ENCODE measurements at places on chromosomes 2 and 18. TPM values are rescaled to one million over a fixed set of nuclear protein-coding genes. Genes with fewer than 3 reads are reported as not detected.

GRCh38 chr2:27729198-27729597 is 42.3 kb upstream of the MRPL33 start:
- DNase-seq = no peak

- DNase-seq = no peak
Measured at GRCh38 chr18:23570912-23571504, 15.3 kb downstream of the NPC1 start.

DNA sequence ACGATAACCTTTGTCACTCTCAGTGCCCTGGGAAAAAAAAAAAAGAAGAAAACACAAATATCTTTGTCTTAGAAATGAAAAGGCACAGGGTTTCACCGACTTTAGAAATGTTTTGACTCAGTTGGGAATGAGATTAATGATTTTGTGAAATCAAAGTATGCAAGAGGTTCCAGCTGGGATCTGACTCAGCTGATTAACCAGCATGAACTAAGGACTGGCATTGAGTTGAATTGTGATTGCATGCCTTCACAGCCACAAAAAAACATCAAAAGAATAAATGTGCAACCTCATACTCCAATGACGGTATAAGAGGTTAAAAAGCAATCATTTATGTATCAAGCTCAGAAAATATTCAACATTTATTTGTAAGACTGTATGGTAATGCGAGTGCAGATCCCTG is 566.6 kb upstream of the DSEL start:
- no peak for DNase-seq

GRCh38 chr2:221629468-221629867 is 57.4 kb upstream of the EPHA4 start:
- no peak for DNase-seq

DNA sequence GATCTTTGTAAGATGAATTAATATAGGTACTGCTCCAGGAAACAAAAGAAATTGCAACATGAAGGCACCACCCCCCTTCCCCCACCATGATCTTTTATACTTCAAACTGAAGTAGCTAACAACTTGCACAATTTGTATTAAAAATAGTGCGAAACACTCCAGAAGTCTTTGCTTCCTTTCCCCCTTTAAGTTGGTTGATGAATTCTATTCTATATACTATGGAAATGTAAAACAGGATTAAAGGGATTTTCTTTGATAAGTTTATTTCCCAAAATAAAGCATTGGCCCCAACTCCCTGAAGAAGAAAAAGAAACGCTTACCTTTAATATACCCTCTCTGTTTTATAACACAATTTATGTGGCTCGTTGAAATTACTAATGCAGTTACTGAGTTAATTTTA is 227.1 kb downstream of the ARHGAP15 start:
- no peak for DNase-seq

TMEFF2 gene
- total RNA-seq = not detected

DNA sequence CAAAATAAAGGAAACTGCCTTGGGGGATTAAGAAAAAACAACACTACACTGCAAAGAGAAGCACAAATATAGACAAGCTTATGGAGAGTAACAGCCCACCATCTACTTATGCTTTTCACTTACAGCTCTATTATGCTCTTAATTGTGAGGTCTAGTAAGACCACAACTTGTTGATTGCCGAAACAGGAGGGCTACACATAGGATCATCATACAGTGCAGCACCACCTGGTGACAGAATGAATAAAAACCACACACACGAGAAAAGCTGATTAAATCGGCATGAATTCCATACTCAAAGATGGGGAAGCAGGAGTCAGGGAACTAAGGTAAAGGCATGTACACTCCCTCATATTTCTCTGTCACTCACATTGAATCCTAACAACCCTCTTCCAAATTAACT is 259.2 kb downstream of the IKZF2 start:
- DNase-seq = no peak

- DNase-seq = peak; percentile 22
Measured at GRCh38 chr2:240405684-240406313, 29.7 kb upstream of the GPC1 start.

DNA sequence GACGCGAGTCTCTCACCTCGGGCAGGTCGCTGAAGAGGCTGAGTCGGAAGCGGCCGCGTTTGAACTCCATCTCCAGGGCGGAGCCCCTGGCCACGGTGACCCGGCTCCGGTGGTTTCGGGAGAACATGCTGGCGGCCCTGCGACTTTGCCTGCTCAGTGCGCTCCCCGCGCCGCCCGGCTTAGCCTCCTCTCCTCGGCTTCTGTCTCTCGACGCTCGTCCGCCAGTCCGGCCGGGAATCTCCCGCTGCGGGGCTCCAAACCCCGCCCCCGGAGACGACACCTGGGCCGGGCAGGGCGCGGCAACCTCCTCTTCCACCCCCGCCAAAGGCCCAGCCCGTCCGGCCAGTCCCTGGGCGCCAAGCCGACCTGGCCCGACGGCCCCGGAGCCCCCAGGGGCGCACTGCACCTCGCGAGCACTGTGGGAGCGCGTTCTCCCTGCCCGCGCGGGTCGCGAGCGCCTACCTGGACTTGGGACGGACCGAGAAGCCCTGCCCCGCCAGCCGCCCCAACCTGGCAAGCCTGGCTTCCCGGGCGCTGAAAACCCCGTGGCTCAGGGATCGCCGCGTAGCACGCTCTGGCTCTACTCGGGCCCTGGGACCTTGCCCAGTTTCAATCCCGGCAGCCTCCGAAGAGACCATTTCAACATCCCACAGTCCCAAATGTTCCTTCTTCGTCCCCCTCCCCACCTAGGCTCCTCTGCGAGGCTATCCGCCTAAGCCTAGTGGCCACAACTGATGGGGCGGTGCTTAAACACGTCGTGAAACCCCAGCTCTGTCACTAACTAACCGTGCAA is at the start of gene RTKN:
TSS of gene RTKN (minus strand) at position 248 of the 793 bp plus-strand sequence. CDS start at position 127, 121 bp downstream.
- DNase-seq = no peak

DNA sequence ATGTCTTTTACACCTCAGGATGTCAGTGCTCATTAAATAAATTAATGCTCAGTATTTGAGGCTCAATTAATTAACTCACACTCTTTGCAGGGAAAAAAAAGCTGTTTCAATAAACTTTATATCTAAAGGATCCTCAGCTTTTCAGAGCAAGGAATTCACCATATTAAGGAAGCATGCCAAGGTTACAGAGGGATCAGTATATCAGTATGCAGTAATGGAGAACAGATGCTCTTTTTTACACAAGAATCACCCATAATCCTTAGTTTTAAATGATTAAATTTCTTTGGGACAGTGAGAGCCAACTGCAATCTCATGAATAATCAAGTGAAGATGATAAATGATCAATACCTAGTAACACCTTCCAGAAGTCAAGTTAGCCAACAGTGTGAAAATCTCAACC is 14.9 kb upstream of the LCT start:
- DNase-seq = no peak

DNA sequence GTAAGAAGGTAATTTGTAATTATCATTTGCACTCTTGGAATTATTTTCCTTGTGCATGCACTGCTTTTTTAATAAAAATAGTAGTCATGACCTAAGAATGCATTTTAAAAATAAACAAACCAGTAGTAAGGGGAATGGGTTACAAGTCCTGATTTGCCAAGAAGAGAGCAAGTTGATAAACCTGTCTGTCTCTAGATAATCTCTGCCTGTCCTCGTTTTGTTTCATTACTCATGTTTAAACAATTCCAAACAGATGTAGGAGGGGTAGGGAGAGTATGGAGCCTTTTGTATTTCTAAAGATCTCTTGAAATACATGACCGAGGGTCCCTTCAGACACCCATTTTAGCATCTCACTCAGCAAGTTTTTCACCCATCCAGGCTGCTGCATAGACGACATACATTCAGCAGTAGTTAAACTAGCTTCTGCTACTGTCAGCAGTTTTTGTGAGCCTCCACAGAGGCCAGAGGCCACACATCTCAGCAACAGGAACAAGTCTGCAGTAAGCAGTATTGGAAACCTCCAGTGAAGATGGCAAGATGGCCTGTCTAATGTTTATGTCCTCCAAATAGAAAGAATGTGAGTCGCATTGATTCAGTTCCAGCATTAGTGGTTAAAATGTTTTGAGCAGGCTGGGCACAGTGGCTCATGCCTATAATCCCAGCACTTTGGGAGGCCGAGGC is 2.3 kb upstream of the EXOC6B start:
- no peak for DNase-seq

DNA sequence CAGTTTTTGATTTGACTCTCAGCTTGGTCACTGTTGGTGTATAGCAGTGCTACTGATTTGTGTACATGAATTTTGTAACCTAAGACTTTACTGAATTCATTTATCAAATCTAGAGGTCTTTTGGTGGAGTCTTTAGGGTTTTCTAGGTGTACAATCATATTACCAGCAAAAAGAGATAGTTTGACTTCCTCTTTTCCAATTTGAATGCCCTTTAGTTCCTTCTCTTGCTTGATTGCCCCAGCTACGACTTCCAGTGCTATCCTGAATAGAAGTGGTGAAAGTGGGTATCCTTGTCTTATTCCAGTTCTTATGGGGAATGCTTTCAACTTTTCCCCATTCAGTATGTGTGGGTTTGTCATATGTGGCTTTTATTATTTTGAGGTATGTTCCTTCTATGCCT is 312.9 kb upstream of the REV1 start:
- no peak for DNase-seq

GRCh38 chr18:37482433-37482832 is 83.2 kb downstream of the CELF4 start:
- DNase-seq = no peak

FANCL gene
- total RNA-seq = 11.4 TPM

CNGA3 gene
- not detected for total RNA-seq

DNA sequence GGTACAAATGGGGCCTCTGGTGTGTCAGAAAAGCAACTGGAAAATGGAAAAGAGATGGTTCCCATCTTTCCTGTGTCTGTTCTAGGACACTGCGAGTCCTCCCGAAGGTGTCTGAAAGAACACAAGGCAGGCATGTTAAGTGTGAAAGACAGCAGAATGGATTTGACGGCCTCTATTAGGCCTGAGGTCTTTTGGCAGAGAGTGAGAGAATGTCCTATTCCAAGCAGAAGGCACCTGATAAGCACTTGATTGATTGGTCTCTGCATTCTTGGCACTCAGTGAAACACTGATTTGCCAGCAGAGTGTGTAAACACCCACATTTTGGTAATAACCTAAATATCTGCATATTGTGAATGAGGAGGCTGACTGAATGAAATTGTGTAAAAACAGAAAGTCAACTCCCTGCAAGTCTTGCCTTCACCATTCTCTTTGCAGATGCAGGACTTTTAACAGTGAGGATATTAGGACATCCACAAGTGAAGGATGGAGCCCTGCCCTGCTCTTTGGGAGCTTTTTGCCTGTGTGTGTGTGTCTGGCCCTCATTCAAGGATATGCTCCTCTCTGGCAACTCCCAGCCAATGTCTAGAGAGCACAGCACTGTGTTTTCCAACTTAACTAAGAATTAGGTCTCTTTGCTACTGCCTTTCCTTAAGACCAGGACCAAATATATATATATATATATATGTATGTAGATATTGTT is 698.3 kb downstream of the NRXN1 start:
- no peak for DNase-seq

GRCh38 chr18:2087877-2088673 is 483.2 kb downstream of the METTL4 start:
- no peak for DNase-seq

SP5 gene
- 0.92 TPM for total RNA-seq

Measured in cardiac septum (tissue), 1 donor.